Posterior vena cava (tissue), 2 donors: ENCODE measurements at places on chromosomes 12 and 14.

DNA sequence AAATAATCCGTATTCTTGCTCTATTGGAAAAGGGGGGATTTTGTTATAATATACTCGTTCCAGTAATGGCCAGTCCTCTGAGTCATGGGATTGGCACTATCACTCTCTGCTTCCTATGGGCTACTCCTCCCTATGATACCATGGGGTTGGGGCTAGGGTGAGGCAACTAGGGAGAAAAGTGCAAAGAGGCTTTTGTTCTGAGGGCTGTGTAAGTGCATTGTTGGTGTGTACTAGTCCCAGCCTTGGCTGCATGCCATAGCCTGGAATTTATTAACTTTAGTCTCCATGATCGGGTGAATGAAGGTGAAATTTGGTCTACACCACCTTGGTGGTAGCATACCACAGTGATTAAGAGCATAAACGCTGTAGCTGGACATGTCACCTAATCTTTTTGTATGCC, 247.6 kb downstream of the RPAP3 start:
- DNase-seq: no peak

GRCh38 chr14:100660882-100661635, 65.6 kb upstream of the DLK1 start:
- no peak for DNase-seq

DNA sequence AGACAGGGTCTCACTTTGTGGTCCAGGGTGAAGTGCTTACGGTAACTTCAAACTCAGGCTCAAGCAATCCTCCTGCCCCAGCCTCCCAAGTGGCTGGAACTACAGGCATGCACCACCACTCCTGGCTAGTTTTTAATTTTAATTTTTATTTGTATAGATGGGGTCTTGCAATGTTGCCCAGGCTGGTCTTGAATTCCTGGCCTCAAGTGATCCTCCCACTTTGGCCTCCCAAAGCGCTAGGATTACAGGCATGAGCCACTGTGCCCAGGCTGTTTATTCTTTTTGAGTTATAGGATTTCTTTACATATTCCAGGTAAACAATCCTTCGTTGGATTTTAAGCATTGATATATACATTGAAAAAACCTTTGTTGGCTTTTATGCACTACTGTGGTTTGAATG, 26.7 kb downstream of the SOCS2 start:
- DNase-seq: no peak

- no peak for DNase-seq
Observed at GRCh38 chr12:71795901-71796300, 41.2 kb downstream of the RAB21 start.

GRCh38 chr12:110916295-110916875, 4.0 kb downstream of the MYL2 start:
- no peak for DNase-seq

- no peak for DNase-seq
Observed at GRCh38 chr12:92070864-92071445, 74.7 kb downstream of the BTG1 start.
